Stimulated activated CD4-positive, alpha-beta T cell treated with anti-CD3 and anti-CD28 coated beads, Interleukin-1b, Interleukin-23, amount 100 ng/mL, for 48 hours (primary cell): ENCODE measurements at places on chromosomes 7 and 10.

DNA sequence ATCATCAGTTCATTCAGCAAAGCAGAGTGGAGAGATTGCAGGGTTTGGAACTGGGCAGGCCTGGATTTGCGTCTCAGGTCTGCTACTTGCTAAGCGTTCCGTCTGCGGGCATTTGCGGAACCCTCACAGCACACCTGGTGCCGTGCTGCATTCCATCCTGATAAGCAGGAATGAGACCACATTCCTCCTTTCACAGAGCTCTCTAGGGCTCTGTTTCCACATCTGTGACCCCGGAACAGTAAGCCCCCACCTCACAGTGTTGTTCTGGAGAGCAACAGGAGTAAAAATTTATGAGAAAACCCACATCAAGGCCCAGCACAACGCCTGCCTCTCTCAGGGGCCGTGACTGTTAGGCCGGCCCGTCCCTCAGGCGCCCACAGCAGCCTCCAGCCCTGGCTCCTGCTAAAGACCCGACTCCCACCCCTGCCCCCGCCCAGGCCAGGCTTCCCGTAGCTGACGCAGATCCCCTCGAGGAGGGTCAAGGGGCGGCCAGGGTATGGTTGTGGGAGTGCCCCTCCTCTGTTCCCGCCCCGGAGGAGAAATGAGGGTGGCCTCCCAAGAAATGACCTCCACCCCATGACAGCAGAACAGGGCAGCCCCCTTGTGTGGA, 128.9 kb downstream of the RGS10 start:
- DNase-seq, result no peak

- DNase-seq, result no peak
Measured at GRCh38 chr10:74174521-74174920, 23.5 kb downstream of the ADK start.

DNA sequence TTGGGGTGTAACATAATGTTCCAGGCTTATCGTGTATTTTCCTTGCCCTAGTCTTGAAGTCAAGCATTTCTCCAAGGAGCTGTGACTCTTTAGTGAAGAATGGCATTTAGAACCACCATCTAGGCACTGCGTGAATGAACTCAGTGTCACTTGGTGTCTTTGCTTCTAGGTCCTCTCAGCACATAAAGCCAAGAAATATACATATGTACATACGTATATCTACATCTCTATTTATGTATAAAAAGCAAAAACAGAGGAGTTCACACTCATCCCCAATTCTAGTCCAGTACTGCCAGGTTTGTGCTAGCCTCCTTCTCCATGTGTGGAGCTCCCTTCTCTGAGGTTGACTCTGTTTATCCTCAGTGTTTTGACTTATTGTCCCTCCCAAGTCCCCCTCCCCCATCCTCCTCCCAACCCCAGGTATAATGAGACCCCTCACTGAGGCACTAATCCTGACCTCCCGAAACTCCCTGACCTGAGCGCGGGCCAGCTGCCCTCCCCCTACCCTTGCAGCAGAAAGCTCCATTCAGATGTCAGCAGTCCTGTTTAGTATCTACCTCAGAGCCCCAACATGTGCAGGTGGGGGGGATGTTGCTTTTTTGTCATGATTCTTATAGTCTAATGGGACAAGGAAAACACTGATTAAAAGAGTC, 61.5 kb downstream of the GDI2 start:
- DNase-seq, result no peak

DNA sequence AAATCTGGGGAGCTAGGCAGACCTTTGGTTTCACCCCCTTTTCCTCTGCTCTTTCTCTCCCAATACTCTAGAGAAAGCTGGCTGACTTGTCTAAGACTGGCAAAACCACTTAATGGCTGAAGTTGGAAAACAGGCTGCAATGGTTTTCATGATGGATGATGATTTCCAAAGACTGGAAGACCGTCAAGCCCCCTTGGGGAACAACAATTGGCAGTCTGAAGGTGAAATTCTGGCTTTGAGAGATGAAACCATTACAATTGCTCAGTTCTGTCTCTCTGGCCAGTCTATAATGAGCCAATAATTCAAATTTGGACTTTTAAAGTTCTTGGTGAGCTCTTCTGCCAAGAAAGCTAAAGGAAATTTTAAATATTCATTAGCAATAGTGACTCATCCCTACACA, 680.5 kb downstream of the PARD3 start:
- no peak for DNase-seq

DNA sequence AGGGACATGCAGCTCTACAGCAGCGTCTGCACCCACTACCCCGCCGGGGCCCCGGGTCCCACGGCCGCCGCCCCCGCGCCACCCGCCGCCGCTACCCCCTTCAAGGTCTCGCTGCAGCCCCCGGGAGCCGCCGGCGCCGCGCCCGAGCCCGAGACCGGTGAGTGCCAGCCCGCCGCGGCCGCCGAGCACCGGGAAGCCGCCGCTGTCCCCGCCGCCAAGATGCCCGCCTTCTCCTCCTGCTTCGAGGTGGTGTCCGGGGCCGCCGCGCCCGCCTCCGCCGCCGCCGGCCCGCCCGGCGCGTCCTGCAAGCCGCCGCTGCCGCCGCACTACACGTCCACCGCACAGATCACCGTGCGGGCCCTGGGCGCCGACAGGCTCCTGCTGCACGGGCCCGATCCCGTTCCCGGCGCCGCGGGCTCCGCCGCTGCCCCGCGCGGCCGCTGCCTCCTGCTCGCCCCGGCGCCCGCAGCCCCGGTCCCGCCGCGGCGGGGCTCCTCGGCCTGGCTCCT, 631 bp downstream of the OTUD1 start:
- DNase-seq, result peak; percentile 6

GRCh38 chr10:14742382-14742781, 32.3 kb downstream of the FAM107B start:
- no peak for DNase-seq

DNA sequence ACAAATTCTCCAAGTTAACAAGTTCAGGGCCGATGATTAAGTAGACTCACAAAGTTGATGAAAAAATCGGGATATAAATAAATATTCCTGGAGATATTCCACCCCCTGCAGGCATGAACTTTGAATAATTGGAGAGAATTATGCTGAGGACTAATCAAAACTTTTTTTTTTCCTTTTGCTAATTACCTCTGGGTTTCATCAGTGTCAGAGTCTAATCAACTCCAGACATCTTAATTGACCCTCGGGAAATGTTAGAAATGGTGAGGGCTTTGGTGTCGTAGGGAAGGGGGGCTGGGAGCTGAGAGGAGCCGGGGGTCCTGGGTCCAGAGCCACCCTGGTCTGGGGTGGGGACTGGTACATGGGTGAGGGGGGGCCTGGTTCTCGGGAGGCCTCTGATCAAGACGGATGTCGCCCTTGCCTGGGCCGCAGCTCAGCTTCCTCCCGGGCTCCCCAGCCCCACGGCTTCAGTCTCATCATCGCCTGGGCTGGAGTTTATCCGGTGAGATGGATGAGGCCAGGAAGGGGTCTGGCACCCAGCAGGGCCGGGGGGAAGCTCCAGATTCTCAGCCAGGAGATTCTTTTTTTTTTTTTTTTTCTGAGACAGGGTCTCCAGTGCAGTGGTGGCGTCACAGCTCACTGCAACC, 30.4 kb upstream of the ELFN1 start:
- no peak for DNase-seq

GRCh38 chr10:120586471-120586872, 129.4 kb downstream of the PLPP4 start:
- no peak for DNase-seq

GRCh38 chr7:152006336-152006735, 19.1 kb upstream of the GALNT11 start:
- no peak for DNase-seq

- DNase-seq, result no peak
Measured at GRCh38 chr10:120943542-120943941, 92.4 kb downstream of the WDR11 start.

- DNase-seq, result no peak
Measured at GRCh38 chr10:55491712-55492111, 690.7 kb upstream of the PCDH15 start.

DNA sequence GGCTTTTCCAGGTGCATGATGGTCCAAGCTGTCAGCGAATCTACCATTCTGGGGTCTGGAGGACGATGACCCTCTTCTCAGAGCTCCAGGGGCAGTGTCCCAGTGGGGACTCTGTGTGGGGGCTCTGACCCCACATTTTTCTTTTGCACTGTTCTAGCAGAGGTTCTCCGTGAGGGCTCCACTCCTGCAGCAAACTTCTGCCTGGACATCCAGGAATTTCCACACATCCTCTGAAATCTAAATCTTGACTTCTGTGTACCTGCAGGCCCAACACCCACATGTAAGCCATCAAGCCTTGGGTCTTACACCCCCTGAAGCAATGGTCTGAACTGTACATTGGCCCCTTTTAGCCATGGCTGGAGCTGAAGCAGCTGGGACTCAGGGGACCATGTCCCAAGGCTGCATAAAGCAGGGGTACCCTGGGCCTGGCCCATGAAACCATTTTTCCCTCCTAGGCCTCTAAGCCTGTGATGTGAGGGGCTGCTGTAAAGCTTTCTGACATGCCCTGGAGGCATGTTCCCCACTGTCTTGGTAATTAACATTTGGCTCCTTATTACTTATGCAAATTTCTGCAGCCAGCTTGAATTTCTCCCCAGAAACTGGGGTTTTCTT, 86.9 kb downstream of the ZNF783 start:
- DNase-seq, result no peak

GRCh38 chr10:21002091-21002878, 105.2 kb upstream of the NEBL start:
- no peak for DNase-seq

GRCh38 chr7:22676385-22676784, 50.6 kb upstream of the IL6 start:
- no peak for DNase-seq

GRCh38 chr10:53006663-53007526, 234.3 kb upstream of the MBL2 start:
- no peak for DNase-seq

DNA sequence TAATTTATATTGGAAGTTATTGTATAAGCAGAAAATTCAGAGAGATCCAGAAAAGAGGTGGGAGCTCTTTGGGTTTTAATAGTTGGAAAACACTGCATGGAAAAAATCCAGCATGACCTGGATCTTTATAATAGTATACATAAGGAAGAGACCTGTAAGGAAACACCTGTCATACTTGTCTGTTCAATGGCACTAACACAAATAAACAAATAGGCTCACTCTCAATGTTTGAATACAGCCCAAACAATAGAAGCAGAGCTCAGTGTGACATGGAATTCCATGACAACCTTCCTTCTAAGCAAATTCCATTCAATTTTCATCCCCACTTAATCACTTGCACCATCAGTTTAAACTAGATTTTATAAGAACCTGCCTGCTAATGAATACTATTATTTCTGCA, 31.7 kb downstream of the CISD1 start:
- no peak for DNase-seq

GRCh38 chr10:47058032-47058702, 146.9 kb downstream of the PTPN20 start:
- DNase-seq, result no peak

GRCh38 chr10:10993785-10994184, 23.9 kb upstream of the CELF2 start:
- no peak for DNase-seq

DNA sequence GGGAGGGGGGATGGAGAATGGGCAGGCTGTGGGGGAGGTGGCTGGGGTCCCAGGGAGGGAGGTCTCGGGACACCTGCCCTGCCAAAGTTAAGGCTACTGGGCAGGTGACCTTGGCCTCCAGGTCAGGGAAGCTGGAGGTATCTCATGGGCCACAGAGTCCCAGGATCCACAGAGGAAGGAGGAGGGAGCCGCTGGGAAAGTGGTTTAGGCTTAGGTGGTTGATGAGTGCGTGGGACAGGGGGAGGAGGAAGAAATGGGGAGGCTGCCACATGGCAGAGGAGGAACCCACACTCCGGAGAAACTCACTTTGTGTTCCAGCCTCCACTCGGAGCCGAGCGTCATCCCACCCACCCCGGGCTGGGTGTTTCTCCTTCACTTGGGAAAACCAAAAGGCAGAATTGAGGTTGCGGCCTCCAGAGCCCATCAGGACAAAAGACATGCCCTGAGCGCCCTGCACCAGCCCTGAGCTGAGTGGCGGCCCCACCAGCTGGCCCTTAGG, 46.1 kb downstream of the ASB13 start:
- no peak for DNase-seq

DNA sequence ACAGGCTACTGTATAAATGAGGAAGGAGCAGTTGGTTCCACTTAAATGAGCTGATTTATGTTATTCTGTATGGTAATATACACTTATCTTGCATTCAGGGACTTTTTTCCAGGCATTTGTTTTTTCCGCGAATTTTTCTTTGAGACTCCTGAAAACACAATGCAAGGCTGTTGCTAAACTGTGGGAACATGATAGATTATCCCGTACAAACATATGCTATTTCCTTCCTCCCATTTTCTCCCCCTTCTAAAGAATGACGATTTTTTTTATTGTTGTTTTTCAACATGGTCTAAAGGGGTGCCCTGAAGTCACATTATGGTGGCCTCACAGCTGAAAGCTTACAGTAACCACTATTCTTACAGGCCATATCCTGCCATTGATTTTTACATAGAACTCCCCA, 523.9 kb upstream of the NRP1 start:
- no peak for DNase-seq

DNA sequence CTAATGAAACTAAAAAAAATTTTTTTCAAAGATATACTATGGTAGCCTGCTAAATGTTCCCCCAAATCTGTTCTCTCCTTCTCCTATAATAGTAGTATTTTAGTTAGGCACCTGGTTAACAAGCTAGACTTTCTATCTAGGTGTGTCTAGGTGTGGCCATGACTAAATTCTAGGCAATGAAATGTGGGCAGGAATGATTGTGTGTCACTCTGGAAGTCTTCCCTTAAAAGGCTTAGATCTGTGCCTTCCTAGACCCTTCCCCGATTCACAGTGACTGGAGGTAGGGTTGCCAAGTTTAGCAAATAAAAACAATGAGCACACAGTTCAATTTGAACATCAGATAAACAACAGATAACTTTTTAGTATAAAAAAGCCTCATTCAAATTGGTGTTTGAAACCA, 8.3 kb upstream of the ARHGAP21 start:
- DNase-seq, result no peak

GRCh38 chr10:25076506-25077177, 60.2 kb downstream of the THNSL1 start:
- no peak for DNase-seq

DNA sequence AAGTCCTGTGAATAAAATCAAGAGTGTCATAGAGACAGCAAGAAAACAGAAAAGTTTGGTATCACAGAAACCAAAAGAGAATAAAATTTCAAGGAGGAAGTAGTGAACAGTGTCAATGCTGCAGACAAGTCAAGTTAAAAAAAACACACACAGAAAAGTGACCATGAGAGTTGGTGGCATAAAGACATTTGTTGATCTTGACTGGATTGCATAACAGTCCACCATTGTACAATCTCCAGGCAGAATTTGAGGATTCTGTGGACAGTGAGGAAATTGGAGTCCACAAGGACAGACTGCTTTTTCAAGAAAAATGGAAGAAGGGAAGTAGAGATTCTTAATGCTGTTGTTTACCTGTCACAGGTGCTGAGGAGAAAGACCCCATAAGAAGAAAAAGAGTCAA, 412.5 kb downstream of the PLXDC2 start:
- no peak for DNase-seq

- no peak for DNase-seq
Measured at GRCh38 chr10:101763141-101763846, 12.6 kb downstream of the FGF8 start.

- no peak for DNase-seq
Measured at GRCh38 chr10:16193241-16193640, 243.6 kb upstream of the PTER start.
